ENCODE measurements at places on chromosomes 5 and 9. TPM values are rescaled to one million over a fixed set of nuclear protein-coding genes. Genes with fewer than 3 reads are reported as not detected.

Gene TGFBI
- total RNA-seq: 7.6 TPM

Gene HTR1A
- total RNA-seq: not detected

Gene PCDHGA4
- total RNA-seq: 6.3 TPM

Gene OR1K1
- not detected for total RNA-seq

Gene LCN2
- total RNA-seq: not detected

Gene GHR
- 2.4 TPM for total RNA-seq

Gene CNTNAP3
- total RNA-seq: 102 TPM

Gene CDKN2AIPNL
- total RNA-seq: 42.8 TPM

Gene FGD3
- 0.19 TPM for total RNA-seq

Gene PCDHGA10
- 9.6 TPM for total RNA-seq

Gene SPATA31E1
- total RNA-seq: not detected

Gene ADAMTS19
- not detected for total RNA-seq

Gene TAF11L5
- not detected for total RNA-seq

Gene GLRA1
- not detected for total RNA-seq

Gene NRARP
- 64.3 TPM for total RNA-seq

Gene LPAR1
- 0.33 TPM for total RNA-seq

All from vein endothelial cell (primary cell).